ENCODE measurements at places on chromosomes 11 and 22. TPM values are rescaled to one million over a fixed set of nuclear protein-coding genes. Genes with fewer than 3 reads are reported as not detected.

ZDHHC13 gene
- 9.5 TPM for total RNA-seq

CCDC134 gene
- 11.9 TPM for total RNA-seq

JHY gene
- total RNA-seq: not detected

MYRF gene
- total RNA-seq: 21.4 TPM

BIK gene
- total RNA-seq: 0.20 TPM

DEUP1 gene
- total RNA-seq: 8.6 TPM

SLC22A25 gene
- total RNA-seq: not detected

HTR3A gene
- not detected for total RNA-seq

DNA sequence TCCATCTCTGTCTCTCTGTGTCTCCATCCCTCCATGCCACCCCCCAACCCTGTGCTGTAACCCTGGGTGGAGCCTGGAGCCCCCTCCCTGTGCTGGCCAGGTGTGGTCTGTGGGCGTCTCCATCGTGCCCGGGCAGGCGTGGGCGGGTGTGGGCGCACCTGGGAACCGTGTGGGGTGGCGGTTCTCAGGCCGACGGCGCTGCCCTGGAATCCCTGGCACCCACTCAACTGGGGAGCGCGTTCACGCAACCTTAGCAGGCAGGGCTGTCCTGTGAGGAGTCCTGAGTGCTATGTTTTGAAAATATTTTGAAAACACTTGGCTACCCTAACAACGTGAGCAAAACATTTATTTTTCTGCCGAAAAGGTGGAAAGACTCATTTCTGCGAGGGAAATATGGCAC is 4.7 kb downstream of the TNNT3 start:
- H3K36me3 ChIP-seq: no peaks in the 10 kb centered on the region
- no peak for DNase-seq
- peaks cover 79% of the 10 kb centered on the region for H3K27me3 ChIP-seq
- H3K4me1 ChIP-seq: peaks cover 50% of the 10 kb centered on the region
- H3K27ac ChIP-seq: no peak overlapping the region

DNA sequence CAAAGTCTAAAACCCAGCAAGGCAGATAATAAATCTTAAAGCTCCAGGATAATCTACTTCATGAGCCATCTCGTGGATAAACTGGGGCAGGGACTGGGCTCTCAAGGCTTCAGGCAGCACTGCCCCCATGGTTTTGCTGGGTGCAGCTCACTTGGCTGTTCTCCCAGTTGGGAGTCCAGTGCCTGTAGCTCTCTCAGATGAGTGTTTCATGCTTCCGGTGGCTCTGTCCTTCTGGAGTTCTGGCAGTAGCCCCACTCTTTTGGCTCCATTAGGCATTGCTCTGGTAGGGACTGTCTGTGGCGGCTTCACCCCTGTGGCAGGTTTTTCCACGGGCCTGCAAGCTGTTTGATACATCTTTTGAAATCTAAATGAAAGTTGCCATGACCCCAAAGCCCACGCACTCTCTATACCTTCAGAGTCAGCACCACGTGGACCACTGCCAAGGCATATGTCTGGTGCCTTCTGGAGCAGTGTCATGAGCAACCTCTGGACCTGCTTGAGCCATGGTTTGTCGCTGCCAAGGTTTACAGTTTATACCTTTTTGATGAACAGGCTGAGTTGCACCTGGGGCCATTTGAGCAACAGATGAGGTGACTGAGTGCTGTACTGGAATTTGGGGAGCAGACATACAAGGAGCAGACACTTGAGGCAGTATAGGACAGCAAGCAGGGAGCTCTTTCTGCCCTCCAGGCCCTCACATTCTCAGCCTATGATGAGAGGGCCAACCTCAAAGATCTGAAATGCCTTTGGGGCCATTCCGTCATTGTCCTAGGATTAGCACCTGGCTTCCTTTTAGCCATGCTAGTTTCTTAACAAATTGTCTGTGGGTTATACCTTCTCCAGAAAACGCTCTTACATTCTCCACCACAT is 48.6 kb downstream of the MTNR1B start:
- H3K27me3 ChIP-seq: no peaks in the 10 kb centered on the region
- no peaks in the 10 kb centered on the region for H3K4me1 ChIP-seq
- H3K27ac ChIP-seq: no peak overlapping the region

- no peaks in the 10 kb centered on the region for H3K36me3 ChIP-seq
- H3K27me3 ChIP-seq: peaks cover 6% of the 10 kb centered on the region
- no peak for DNase-seq
These were observed 61.4 kb upstream of the SYT13 start for GRCh38 chr11:45347348-45348082.

GRCh38 chr22:50608996-50609395 is 8.4 kb downstream of the MAPK8IP2 start:
- DNase-seq: no peak
- H3K4me3 ChIP-seq: no peak overlapping the region
- H3K4me1 ChIP-seq: peaks cover 13% of the 10 kb centered on the region
- H3K27me3 ChIP-seq: peaks cover 25% of the 10 kb centered on the region
- no peak overlapping the region for H3K27ac ChIP-seq

GRCh38 chr22:19643448-19644313 is 70.6 kb upstream of the SEPTIN5 start:
- H3K27ac ChIP-seq: peak overlapping the region; percentile 12
- peaks cover 37% of the 10 kb centered on the region for H3K4me1 ChIP-seq
- no peak overlapping the region for H3K4me3 ChIP-seq
- peaks cover 6% of the 10 kb centered on the region for H3K27me3 ChIP-seq
- DNase-seq: peak; percentile 93
- no peaks in the 10 kb centered on the region for H3K36me3 ChIP-seq

- no peaks in the 10 kb centered on the region for H3K27me3 ChIP-seq
- H3K36me3 ChIP-seq: no peaks in the 10 kb centered on the region
- DNase-seq: no peak
- no peak overlapping the region for H3K27ac ChIP-seq
These were observed 1499.2 kb downstream of the LRRC4C start for GRCh38 chr11:39960206-39960605.

- DNase-seq: no peak
- H3K36me3 ChIP-seq: no peaks in the 10 kb centered on the region
- H3K4me1 ChIP-seq: no peaks in the 10 kb centered on the region
- H3K27ac ChIP-seq: no peak overlapping the region
- H3K4me3 ChIP-seq: no peak overlapping the region
These were observed 18.1 kb downstream of the FAM168A start for GRCh38 chr11:73579641-73580434.

DNA sequence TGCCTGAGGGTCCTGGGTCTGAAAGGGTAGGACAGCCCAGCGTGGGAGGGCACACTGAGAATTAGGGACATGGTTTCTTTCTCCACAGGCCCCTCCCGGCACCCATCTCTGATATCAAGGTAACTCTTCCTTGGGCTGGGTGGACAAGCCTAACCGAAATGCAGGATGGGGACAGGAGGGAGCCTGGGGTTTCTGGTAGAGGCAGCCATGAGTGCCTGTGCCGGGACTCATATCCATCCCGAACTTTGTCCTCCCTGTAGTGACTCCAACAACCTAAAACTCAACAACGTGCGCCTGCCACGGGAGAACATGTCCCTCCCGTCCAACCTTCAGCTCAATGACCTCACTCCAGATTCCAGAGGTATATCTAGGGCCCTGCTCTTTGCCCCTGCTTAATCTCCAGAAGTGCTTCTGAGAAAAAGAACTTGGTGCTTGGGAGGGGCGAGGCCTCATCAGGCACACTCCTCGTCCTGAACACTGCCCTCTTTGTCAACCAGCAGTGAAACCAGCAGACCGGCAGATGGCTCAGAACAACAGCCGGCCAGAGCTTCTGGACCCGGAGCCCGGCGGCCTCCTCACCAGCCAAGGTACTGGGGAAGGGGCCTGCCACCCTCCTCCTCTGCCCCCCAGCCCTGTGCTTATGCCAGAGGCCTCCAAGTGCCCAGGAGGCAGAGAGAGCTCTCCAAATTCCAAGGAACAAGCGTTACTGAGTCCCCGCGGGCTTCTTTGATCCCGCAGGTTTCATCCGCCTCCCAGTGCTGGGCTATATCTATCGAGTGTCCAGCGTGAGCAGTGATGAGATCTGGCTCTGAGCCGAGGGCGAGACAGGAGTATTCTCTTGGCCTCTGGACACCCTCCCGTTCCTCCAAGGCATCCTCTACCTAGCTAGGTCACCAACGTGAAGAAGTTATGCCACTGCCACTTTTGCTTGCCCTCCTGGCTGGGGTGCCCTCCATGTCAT is 3.1 kb downstream of the TMEM25 start:
- no peak overlapping the region for H3K27ac ChIP-seq
- no peak for DNase-seq
- no peak overlapping the region for H3K4me3 ChIP-seq

- H3K4me3 ChIP-seq: no peak overlapping the region
- peaks cover 69% of the 10 kb centered on the region for H3K27me3 ChIP-seq
- H3K36me3 ChIP-seq: no peaks in the 10 kb centered on the region
- H3K27ac ChIP-seq: no peak overlapping the region
These were observed 63.2 kb downstream of the ZBTB16 start for GRCh38 chr11:114122686-114123085.

GRCh38 chr11:65315866-65316226 is 1.2 kb downstream of the CDC42EP2 start:
- H3K36me3 ChIP-seq: peaks cover 5% of the 10 kb centered on the region
- no peak for DNase-seq

GRCh38 chr11:111088847-111089355 is 156.6 kb upstream of the POU2AF2 start:
- H3K4me1 ChIP-seq: no peaks in the 10 kb centered on the region
- no peak overlapping the region for H3K4me3 ChIP-seq
- H3K27me3 ChIP-seq: no peaks in the 10 kb centered on the region
- no peak for DNase-seq

DNA sequence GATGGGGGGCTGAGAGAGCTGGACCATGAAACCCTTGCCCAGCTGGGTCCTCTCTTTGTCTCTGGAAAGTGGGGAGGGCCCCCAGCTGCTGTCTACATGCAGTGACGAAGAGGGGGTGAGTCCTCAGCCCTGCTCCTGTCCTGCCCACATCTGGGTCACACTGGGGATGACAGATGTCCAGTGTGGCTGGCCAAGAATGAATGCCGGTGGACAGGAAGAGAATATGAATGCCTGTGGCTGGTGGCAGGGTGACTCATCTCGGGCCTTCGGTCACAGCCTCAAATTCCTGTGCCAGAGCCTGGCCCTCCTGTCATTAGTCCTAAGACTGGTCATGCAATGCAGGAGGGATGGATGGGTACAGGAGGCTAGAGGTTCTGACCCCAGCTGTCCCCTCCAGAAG is 2.2 kb upstream of the PNPLA3 start:
- H3K4me1 ChIP-seq: peaks cover 2% of the 10 kb centered on the region
- H3K4me3 ChIP-seq: no peak overlapping the region
- no peak for DNase-seq
- peaks cover 12% of the 10 kb centered on the region for H3K27me3 ChIP-seq
- H3K27ac ChIP-seq: no peak overlapping the region
- no peaks in the 10 kb centered on the region for H3K36me3 ChIP-seq

DNA sequence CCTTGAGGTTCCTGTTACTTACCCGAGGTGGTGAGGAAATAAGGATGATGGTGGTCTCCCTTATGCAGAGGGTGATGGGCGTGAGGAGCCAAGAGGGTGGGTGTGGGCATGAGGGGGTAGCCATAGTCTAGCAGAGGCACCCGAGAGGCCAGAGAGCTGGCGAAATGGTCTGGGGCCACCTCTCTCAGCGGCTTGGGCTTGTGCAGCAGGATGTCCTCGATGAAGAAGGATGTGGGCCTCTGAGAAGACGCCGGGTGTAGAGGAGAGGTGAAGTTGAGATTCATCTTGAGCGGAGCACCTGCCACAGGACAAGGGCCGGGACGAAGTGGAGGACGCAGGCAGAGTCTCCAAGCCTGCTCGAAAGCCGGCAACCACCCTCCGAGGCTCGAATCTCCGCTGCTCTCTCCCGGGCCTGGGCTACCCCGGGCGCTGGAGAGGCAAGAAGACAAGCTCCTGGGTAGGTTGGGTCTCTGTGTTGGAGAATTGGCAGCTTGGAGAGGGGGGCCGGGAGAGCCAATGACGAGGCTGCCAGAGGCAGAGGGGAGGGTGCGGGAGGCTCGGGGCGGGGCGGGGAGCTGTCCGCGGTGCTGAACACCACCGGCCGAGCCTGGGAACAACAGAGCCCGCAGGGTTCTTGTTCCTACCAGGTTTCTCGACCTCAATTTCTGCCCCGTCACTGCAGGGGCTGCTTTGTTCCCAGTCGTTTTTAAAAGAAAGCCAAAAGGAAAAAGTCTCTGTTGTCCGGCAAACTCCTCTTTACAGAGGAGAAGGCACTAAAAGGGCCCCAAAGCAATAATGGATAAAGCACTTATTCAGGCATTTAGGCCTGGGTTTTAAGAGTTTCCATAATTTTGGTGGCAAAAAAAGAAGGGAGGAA is at the start of gene BSX:
Gene BSX (minus strand): TSS at position 447 of the 877 bp plus-strand sequence. CDS start 163 bp downstream, at position 284.
- H3K36me3 ChIP-seq: no peaks in the 10 kb centered on the region
- no peak within 1 kb of the TSS for H3K27ac ChIP-seq
- peak; percentile 81 for DNase-seq
- H3K4me1 ChIP-seq: peaks cover 13% of the 10 kb centered on the region
- H3K27me3 ChIP-seq: peaks cover 20% of the 10 kb centered on the region

GRCh38 chr22:41753984-41754383 is 46.5 kb upstream of the CCDC134 start:
- H3K27me3 ChIP-seq: no peaks in the 10 kb centered on the region
- H3K36me3 ChIP-seq: no peaks in the 10 kb centered on the region
- no peaks in the 10 kb centered on the region for H3K4me1 ChIP-seq
- no peak overlapping the region for H3K4me3 ChIP-seq
- DNase-seq: no peak

DNA sequence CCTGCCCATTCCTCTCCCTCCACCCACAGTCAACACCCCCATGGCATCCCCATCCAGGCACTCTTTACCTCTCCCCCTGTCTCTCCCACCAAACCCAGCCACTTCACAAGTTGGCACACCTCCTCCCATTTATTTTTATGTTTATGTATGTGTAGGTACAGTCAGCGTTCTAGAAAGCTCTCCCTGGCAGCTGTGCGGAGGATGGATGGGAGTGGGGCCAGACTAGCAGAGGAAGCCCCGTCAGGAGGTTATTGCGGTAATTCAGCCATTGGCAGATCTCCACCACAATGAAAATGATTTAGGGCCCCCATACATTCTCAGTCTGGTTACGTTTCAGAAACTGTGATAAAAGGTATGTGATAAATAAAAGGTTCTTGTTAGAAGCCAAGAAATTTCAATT is 51.3 kb downstream of the BTG4 start:
- no peaks in the 10 kb centered on the region for H3K36me3 ChIP-seq
- H3K4me3 ChIP-seq: no peak overlapping the region
- H3K4me1 ChIP-seq: no peaks in the 10 kb centered on the region
- DNase-seq: no peak
- H3K27me3 ChIP-seq: peaks cover 45% of the 10 kb centered on the region
- no peak overlapping the region for H3K27ac ChIP-seq

DNA sequence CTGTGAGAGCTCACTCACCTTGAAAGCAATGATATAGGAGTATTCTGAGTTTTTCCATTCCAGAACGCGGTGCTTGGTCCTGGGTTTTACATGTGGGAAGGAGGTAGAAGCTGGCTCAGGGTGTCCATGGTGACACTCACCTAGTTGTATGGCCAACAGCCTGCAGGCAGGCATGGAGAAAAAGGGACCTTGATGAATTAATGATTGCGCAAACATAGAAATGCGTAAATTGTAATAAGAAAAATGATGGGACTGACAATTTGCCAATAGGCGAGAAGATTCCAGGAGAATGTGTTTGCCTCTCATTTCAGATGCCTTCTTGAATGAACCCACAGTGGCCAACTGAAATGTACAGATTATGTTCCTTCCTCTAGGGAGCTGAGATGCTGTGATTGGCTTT is 53.4 kb upstream of the MYO18B start:
- H3K36me3 ChIP-seq: peaks cover 3% of the 10 kb centered on the region
- no peak overlapping the region for H3K4me3 ChIP-seq

Data from K562 (cell line).